ENCODE measurements at places on chromosomes 2 and 18. TPM values are rescaled to one million over a fixed set of nuclear protein-coding genes. Genes with fewer than 3 reads are reported as not detected.

DNAH7 gene
- under 0.01 TPM for total RNA-seq

ZDBF2 gene
- 3.5 TPM for total RNA-seq

ZAP70 gene
- not detected for total RNA-seq

ESPNL gene
- total RNA-seq = 5.2 TPM

IL1RL1 gene
- total RNA-seq = 0.17 TPM

GPR45 gene
- not detected for total RNA-seq

ACSL3 gene
- total RNA-seq = 189 TPM

TFPI gene
- total RNA-seq = 140 TPM

DYSF gene
- under 0.01 TPM for total RNA-seq

STAT4 gene
- total RNA-seq = under 0.01 TPM

FHOD3 gene
- 2.9 TPM for total RNA-seq

AQP4 gene
- total RNA-seq = not detected

EPB41L3 gene
- total RNA-seq = 36.8 TPM

NEB gene
- total RNA-seq = 0.17 TPM

ACVR1 gene
- 8.0 TPM for total RNA-seq

TUBA4B gene
- total RNA-seq = not detected

USP34 gene
- 26.0 TPM for total RNA-seq

SAG gene
- total RNA-seq = not detected

MATN3 gene
- 3.9 TPM for total RNA-seq

FABP1 gene
- not detected for total RNA-seq

SERPINB11 gene
- total RNA-seq = not detected

SERPINB10 gene
- total RNA-seq = not detected

WDFY1 gene
- total RNA-seq = 29.6 TPM

UCN gene
- total RNA-seq = 0.15 TPM

PRR30 gene
- not detected for total RNA-seq

CYP1B1 gene
- total RNA-seq = 86.6 TPM

SLC4A5 gene
- total RNA-seq = under 0.01 TPM

CYTIP gene
- not detected for total RNA-seq

GALM gene
- 10.9 TPM for total RNA-seq

ICA1L gene
- total RNA-seq = 3.1 TPM

UGT1A6 gene
- not detected for total RNA-seq

ATP6V1C2 gene
- not detected for total RNA-seq

LYPD6 gene
- 4.5 TPM for total RNA-seq

TAF4B gene
- 2.9 TPM for total RNA-seq

HRH4 gene
- total RNA-seq = not detected

FZD7 gene
- 30.6 TPM for total RNA-seq

EGR4 gene
- total RNA-seq = not detected

ANKRD36C gene
- 8.3 TPM for total RNA-seq

STK36 gene
- total RNA-seq = 11.4 TPM

RTKN gene
- 17.0 TPM for total RNA-seq

OST4 gene
- 475 TPM for total RNA-seq

CNTNAP5 gene
- not detected for total RNA-seq

ITGB6 gene
- total RNA-seq = 0.17 TPM

LYG2 gene
- not detected for total RNA-seq

IL36B gene
- not detected for total RNA-seq

DCDC2C gene
- not detected for total RNA-seq

FBXO48 gene
- 0.30 TPM for total RNA-seq

TCF7L1 gene
- 1.0 TPM for total RNA-seq
